ENCODE measurements at places on chromosomes 6 and 20. TPM values are rescaled to one million over a fixed set of nuclear protein-coding genes. Genes with fewer than 3 reads are reported as not detected.

The SEMG1 gene
- not detected for total RNA-seq

- ATAC-seq = no peak
Measured at GRCh38 chr20:63212792-63213191, 3.1 kb downstream of the YTHDF1 start.

DNA sequence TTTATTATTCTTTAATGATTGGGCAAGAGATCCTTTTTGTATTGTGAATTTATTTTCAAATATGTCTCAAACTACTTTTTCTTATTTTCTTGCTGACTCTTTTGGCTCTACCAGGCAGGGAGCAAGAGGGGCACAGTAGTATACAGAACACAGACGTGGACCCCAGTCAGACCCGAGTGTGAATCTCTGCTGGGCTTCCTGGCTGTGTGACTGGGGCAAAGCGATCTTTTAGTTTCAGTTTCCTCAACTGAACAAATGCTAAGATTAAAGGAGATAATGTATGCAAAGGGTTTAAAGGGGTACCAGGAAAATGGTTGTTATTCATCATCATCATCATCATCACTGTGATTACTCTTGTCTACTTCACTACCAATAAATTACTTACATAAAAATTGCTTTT lies 317.5 kb downstream of the HIVEP2 start:
- ATAC-seq = no peak

GRCh38 chr6:15389084-15389764 lies 143.4 kb downstream of the JARID2 start:
- ATAC-seq = no peak

The RRP36 gene
- total RNA-seq = 31.4 TPM

- no peak for ATAC-seq
Measured at GRCh38 chr20:6665621-6666355, 101.7 kb upstream of the BMP2 start.

DNA sequence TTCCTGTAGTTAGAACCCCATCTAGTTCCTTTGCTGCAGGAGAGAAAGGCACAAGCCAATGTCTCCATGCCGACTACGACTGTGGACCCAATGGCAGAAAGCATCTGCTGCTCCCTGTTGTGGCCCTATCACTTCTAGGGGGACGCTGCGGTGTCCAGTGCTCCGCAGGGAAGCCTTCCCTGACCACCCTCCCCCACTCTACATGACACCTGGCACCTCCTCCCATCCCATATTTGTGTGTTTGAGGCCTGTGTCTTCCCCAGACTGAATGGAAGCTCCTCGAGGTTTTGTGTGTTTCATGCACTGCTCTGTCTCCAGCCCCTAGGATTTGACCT lies 159.5 kb downstream of the DTNBP1 start:
- ATAC-seq = no peak

DNA sequence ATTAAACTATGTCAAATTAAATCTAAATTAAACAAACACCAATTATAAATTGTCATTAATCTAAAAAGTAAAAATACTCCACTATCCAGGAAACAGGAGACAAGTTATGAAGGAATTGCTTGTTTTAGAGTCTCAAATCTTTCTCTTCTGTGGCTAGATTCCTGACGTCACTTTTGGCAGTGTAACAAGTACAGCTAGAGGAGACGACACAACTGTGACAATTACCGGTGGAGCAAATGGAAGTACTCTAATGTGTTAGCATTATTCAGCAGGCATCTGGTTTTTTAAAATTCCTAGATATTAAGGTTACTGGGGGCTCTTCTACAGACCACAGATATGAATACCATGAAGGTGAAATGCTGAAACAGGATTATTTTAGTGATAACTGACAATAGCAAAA lies 1042.7 kb downstream of the EPHA7 start:
- ATAC-seq = no peak

- no peak for ATAC-seq
Measured at GRCh38 chr6:23228439-23229024, 659.2 kb downstream of the HDGFL1 start.

Data from activated T-helper 17 cell treated with anti-CD3 and anti-CD28 coated beads, Interleukin-2, amount 50 U/mL, for 72 hours (primary cell).